Stimulated activated CD4-positive, alpha-beta T cell treated with anti-CD3 and anti-CD28 coated beads, Interleukin-1b, Interleukin-23, amount 100 ng/mL, for 1 hour (primary cell): ENCODE measurements at places on chromosomes 13 and 19.

GRCh38 chr13:41345165-41345913 is 34.3 kb downstream of the NAA16 start:
- no peak for DNase-seq

GRCh38 chr13:94411747-94412146 is 67.7 kb downstream of the DCT start:
- no peak for DNase-seq

DNA sequence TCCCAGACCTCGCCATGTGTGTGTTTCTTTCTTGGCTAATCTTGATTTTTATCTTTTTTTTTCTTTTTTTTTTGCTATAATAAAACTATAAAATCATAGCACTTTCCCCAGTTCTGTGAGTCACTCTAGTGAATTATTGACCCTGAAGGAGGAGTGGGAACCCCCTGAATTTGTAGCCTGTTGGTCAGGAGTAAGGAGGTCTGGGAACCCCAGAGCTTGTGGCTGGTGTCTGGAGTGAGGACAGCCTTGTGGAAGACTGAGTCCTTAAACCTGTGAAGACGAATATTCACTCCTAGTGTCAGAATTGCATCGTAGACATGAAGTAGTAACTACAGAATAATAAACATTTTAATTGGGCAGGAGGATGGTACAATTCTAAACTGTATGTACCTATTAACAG is 7.4 kb downstream of the EID2B start:
- DNase-seq, result no peak

DNA sequence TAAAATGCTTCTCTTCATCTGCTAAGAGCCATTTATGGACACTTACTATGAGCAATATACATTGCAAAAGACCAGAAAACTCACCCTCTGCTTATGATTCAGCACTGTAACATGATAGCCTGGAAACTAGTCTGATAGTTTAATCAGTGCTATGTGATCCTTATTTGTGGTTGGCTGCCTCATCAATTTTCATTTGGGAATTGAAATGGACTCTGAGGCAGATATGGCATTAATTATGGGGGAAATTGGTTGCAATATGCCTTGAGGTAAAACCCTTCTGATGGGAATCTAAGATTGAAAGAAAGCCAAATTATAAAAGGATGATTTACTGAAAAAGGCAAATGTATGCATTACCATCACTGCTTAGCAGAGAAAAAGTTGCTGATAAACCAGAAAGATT is 33.5 kb downstream of the FAM216B start:
- DNase-seq, result no peak

DNA sequence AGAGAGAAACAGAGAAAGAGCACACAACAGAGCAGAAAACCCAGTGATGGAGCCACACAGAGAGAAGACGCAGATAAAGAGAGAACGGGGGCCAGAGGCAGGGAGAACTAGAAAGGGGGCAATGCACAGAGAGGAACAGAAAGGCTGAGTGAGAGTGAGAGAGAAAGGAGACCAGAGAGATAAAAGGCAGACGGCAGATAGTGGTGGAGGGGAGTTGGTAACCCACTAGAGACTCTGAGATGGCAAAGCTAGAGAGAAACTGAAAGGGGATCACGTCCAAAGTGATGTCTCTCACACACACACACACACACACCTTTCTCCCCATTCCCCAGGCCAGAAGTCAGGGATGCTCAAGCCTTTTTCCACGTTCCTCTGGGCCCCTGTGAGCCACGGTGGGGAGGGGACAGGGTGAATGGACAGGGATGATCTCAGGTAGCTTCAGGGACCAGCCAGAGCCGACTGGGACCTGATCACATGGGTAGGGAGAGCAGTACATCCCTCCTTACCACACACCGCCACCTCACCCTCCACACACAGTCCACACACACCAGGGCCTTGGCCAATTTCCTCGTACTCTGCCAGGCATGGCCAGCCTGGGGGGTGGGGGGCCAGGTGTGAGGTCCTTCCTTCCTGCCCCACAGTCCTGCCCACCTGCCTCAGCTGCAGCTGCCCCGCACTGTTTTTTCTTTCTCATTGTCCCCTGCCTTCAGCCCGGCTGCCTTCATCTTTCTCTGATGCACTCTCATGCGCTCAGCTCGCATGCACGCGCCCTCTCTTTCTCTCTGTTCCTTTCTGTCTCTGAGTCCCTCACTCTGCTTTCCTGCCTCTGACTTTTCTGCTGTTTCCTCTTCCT is 22.5 kb upstream of the POU2F2 start:
- no peak for DNase-seq

GRCh38 chr19:45483033-45483432 is 13.8 kb downstream of the RTN2 start:
- no peak for DNase-seq

DNA sequence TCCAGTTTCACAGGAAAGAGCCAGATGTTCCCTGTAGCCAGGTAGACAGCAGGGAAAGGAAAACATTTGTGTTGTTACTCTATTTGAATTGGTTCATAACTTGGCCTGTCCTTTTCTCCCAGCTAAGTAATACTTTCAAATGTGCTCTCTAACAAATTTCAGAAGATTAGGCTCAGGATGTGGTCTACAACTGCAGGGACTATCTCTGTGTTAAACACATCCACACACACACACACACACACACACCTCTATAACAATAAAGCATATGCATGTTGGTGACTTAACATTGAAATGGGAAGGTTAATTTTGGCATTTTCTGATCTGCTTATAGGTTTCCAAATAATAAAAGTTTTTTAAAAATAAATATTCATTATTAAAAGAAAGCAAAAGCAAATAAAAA is 316.0 kb upstream of the ARGLU1 start:
- DNase-seq, result no peak

DNA sequence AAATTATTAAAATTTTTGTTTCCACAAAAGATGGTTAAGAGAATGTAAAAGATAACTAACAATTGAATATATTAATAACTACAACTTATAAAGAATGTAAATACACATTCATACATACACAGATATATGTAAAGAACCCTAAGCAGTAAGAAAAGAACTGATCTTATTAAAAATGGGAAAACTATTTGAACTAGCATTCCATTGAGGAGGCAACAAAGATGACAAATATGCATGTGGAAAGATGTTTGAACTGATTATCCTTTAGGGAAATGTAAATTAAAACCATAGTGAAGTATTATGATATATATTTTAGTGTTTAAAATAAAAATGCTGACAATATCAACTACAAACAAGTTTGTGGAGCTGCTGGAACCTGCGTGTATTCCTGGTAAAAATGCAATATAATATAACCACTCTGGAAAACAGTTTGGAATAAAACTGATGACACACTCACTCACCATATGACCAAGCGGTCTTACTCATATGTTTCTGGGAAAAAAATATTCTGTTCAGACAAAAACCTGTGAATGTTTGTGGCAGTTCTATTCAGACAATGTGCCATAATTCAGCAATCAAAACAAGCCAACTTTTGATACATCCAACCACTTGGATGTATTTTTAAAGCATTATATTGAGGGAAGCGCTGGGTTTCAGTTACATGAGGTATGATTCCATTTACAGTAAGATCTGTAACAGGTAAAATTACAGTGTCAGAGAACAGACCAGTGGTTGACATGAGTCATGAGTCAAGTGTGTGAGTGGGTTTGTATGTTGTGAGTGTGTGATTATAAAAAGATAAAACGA is 694.4 kb upstream of the SLITRK5 start:
- DNase-seq, result no peak

GRCh38 chr19:4067396-4068046 is 822 bp upstream of the ZBTB7A start:
- no peak for DNase-seq

GRCh38 chr19:18814063-18814462 is 17.7 kb upstream of the UPF1 start:
- DNase-seq, result no peak

- no peak for DNase-seq
Measured at GRCh38 chr13:45595965-45596364, 19.6 kb downstream of the ERICH6B start.

GRCh38 chr13:24220086-24220703 is 59.7 kb downstream of the SPATA13 start:
- no peak for DNase-seq

DNA sequence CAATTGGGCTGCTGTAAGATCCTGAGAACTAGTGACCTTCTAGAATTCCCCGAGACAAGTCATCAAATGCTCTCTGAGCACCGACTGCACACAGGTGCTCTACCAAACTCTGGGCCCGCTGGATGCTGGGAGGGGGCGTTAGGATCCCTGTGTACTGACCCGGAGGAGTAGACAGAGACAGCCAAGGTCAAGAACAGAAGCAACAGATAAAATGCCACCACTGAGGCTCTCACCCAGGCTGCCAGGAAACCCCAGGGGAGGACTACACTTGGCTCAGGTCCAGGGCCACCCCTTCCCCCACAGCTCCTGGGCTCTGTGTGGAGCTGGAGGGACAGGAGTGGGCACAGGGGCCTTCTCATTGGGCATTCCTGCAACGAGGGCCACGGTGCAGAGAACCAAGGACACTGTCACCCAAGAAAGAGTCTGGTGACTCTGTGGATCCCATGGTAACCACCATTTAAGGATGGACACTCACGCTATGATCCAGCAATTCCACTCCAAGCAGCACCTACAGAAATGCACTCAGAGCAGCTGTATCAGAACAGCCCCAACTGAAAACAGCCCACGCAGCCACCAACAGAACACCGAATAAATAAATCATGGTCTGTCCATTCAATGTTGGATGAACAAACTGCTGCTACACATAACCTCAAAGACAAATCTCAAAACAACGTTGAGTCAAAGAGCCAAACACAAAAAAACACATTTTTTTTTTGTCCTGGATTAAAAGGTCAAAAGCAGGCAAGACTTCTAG is 16.8 kb upstream of the SLC35E1 start:
- no peak for DNase-seq

DNA sequence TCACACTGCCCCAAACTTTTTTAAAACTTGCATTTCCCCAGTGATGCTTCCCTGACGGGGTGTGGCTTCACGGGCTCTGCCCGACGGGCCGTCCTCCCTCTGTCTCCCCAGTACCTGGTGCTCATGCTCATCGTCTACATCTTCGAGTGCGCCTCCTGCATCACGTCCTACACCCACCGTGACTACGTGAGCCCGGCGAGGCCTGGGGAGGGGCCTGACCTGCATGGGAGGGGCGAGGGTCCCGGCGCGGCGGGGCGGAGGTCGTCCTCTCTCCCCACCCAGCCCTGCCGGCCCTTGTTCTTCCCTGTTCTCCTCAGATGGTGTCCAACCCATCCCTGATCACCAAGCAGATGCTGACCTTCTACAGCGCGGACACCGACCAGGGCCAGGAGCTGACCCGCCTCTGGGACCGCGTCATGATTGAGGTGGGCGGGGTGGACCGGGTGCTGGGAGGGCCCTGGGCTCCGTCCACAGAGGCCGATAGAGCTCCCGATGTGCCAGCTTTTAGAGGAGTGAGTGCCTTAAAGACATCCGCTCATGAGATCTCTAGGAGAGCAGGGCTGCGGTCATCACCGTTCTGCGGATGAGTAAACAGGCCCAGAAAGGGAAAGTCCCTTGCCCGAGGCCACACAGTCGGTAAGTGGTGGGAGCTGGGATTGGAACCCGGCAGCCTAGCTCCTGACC is 6.9 kb downstream of the UPK1A start:
- DNase-seq, result no peak

DNA sequence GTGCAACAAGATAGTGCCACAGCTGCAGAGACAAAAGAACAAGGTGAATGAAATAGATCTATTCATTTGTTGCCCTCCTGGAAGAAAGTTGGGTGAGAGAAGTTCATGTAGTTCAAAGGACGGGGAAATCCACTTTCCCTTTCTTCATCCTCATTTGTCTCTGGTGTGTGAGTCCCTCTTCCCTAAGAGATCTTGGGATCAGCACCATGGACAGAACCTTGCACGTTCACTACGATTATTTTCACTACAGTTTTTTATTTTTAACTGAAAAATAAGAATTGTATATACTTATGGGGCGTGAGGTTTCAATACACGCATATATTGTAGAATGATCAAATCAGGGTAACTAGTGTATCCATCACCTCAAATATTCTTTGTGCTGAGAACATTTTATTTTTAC is 29.2 kb downstream of the NLRP5 start:
- DNase-seq, result no peak

DNA sequence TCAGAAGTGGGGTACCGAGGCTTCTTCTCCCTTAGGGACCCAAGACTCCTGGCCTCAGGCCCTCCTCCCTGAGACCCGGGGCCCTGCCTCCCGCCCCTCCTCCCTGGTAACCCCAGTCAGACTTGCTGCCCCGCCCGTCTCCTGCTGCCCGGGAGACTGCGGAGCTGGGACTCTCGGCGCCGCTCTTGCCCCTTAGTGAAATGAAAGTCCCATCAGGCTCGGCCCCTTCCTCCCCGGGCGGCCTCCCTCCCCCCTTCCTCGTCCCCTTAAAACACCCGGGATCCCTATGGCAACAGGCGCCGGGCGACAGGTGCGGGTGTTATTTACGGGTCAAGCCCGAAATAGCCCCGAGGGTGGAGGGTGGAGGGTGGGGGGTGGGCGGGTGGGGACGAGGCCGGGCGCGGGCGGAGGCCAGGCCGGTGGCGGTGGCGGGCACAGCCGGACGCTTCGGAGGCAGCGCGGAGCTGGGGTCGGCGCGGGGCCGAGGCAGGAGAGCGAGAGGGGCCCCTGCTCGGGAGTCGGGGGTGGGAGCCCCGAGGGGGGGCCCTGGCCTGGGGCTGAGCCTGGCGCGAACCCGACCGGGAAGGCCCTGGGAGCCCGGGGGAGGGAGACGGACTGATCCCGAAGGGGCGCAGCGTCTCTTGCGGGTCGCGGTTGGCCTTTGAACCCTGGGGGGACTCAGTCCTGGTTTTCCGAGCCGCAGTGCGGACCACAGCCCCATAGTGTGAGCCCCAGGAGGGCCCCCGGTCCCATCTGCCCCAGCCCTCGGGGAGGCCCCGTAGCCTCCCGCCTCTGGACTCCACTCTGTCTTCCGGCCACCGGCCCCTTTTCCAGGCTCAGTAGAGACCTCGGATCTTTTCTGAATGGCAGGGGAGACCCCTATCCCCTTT is at the start of gene CACNG6:
CACNG6 (plus strand) TSS at position 414 of the 890 bp plus-strand sequence. CDS start 1,241 bp downstream, outside the sequence.
- no peak for DNase-seq

DNA sequence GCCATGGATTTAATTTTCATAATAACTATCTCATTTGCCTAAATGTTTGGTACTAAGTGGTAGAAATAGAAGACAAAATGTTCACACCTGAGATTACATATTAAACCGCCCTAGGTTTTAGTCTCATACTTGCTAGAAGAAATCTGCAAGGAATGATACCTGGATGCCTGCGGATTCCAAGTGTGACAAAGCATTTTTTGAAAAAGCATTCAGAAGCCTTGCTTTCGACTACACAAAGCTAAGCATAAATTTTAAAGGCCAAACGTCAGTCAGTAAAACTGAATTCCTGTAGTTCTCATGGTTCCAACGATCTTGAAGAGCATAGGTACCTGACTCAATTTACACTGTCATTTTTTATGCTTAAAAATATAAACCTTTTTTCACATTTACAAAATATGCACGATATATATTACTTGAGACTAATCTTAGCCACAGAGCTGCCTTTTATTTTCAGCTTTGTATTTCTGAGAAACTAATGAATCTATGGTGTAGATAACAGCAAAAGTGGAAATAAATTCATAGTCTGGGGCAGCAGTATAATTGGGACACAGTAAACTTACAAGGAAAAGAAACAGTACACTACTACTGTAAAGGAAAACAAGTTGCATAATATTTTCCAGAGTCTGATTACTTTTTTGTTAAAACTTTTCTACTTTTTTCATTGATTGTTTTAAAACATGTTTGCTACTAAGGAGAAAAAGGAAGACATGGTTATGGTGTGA is 1.2 kb upstream of the LRRC63 start:
- DNase-seq, result no peak
